Esophagus mucosa (tissue), 1 donor: ENCODE measurements at places on chromosomes 7 and 10. TPM values are rescaled to one million over a fixed set of nuclear protein-coding genes. Genes with fewer than 3 reads are reported as not detected.

Gene CYTH3
- total RNA-seq = 7.9 TPM

Gene PLCE1
- 0.56 TPM for total RNA-seq

Gene ITIH5
- total RNA-seq = 2.3 TPM

Gene OR2A1
- not detected for total RNA-seq

Gene C10orf143
- 3.3 TPM for total RNA-seq

Gene ATRNL1
- total RNA-seq = 1.3 TPM

Gene SPDYE9
- total RNA-seq = not detected

Gene PLXDC2
- 24.3 TPM for total RNA-seq

Gene PRLHR
- not detected for total RNA-seq

Gene CPN1
- not detected for total RNA-seq
